ENCODE measurements at places on chromosomes 5 and 9.

GRCh38 chr9:83466877-83467276 lies 71.3 kb downstream of the FRMD3 start:
- no peak for DNase-seq

DNA sequence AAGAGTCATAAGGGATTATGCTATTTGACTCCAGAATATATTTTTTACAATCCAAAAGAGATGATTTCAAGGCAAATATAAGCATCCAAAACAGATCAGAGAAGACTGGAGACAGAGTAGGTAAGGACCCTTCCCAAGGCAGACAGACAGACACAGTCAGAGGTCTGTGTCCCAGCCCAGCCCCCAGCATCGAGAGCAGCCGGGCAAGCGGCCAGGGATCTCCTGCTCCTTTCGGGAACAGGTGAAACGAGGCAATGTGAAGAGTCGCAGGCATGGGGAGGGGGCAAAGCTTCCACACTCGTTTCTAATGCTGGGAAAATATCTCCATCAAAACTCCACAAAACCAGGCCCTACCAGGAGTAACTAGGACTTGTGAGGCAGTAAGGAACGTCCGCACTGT lies 5.8 kb downstream of the PAEP start:
- no peak for DNase-seq

DNA sequence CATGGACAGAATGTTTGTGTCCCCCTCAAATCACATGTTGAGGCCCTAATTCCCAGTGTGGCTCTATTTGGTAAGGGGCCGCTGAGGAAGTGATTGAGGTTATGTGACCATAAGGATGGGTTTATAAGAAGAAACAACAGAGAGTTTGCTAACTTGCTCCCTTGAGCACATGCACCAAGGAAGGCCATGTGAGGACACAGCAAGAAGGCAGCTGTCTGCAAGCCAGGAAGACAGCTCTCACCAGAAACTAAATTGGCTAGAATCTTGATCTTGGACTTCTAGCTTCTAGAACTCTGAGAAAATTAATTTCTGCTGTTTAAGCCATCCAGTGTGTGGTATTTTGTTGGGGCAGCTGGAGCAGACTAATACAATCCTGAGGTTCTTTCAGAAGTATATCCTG lies 35.2 kb upstream of the CDC42SE2 start:
- no peak for DNase-seq

DNA sequence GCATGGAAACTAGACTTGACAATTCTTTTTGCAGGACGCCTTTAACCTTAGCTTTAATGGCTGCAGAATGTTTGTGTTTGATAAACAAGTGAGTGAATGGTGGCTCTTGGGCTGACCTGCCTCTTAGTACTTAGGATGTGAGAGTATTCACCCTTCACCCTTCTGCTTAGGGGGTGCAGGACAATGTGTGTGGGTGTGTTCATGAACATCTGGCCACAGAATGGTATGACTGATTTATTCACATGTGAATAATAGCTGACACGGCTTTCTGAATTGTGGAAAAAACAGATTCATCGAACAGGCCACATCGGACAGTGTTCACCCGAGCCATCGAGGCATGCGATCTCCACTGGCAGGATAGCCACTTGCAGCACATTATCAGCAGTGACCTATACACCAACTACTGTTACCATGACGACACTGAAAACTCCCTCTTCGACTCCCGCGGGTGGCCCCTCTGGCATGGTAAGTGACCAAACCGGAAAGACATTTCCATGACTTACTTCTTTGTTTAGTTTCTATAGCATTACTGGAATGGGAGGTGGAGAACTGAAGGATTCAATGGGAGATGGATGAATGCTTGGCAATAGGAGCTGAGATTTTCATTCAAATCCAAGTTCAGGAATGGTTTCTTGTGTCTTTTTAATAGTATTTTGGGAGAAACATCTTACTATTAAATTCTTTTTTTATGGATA lies 193.6 kb downstream of the ZSWIM6 start:
- DNase-seq = no peak

DNA sequence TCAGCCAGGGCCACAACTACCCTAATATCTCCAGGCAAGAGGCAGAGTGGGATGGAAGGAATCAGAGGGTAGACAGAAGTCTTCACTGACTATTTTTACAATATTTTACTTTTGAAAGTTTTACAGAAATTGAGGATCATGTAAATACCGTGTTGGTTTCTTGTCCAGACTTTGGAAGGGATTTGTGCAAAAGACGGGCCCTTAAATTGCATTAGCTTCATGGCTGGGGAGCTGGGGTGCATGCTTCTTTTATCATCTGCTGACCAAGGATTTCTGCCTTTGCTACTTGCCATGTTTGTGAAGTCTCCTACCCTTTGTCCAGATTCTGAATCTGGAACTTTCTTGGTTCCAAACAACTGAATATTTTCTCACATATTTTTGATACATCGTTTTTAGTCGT lies 107.7 kb upstream of the GRIN3A start:
- no peak for DNase-seq

GRCh38 chr9:68894502-68894901 lies 119.4 kb downstream of the PRKACG start:
- DNase-seq = no peak

DNA sequence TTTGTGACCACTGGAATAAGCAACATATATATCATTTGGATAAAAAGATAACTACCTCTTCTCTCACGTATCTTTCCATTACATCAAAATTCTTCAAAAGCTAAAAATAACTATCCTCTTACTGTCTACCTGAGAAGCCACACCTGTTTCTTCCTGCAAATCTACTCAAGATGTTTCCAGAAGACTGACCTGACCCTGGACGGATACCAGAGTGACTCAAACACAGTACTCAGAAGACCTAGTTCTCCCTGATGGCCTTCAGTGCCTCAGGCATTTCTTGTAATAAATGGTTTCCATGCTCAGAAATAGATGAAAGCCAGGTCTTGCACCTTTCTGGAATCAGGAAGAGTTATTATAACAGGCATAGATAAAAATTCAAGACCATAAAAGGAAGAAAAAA lies 245.9 kb upstream of the PIK3R1 start:
- no peak for DNase-seq

DNA sequence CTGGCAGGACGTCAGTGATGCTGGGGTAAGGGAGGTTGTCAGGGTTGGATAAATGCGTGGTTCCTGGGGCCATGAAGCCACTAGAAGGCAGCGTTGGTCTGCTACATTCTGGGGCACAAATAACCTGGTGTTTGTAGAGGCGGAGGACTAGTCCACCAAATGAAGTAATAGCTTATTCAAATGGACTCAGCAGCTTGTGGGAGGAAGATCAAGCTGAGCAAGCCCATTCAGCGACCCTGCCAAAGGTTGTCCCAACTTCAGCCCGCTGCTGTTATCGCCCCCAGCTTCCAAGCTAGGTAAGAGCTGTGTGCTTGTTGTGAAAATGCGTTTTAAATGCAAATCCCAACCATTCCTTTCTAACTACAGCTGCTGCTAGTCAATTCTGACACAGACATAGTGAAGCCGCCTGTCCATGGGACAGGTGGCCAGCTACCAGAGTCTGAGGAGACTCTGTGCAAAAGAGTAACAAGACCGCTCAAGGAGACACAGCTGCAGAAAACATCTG lies 7.6 kb upstream of the FAM240B start:
- DNase-seq = no peak

- no peak for DNase-seq
Measured at GRCh38 chr5:137733006-137733405, 2.9 kb downstream of the KLHL3 start.

DNA sequence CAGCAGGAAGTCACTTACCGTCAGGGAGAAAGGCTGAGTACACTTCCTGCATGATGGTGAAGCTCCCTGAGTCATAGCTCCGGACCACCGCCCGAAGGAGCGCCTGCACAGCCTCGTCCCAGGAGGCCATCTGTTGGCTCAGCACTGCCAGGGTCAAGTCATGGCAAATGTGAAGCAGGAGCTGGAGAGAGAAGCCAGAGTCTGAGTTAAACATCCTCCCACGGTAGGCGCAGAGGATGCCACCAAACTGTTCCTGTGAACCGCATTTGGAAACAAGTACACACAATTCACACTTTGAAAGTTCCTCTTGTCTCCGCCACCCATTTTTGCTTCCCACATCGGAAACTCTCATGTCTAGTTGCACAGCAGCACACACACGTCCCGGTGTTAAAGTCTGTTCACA lies 33.9 kb downstream of the CNOT8 start:
- no peak for DNase-seq

DNA sequence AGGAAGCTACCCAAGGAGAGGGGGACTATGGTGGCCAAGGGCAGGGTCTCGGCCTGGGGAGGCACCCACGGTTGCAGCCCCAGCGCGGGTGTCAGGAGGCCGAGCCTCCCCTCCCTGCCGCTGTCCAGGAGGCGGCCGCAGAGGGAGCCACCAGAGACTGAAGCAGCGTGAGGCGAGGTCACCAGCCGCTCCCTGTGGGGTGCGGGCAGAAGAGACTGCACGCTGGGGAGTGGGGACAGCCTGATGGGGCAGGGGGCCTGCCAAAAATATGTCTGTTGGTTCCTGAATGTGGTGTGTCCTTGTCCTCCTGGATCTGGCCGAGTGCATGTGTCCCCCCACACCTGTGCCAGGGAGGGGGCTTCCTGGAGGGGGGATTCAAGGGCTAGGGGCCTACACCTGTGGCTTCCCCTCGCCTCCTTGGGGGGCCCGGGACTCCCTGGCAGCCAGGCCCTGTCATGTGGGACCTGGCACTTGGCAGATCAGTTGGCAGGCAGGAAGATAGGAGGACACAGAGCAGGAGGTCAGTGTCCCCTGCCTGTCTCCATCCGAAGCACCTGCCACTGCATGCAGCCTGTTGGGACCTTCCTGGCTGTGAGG lies 131.2 kb downstream of the DAB2IP start:
- DNase-seq = no peak

- DNase-seq = no peak
Measured at GRCh38 chr5:167582886-167583285, 708.6 kb upstream of the WWC1 start.

GRCh38 chr5:12652201-12652600 lies 748.0 kb upstream of the CTNND2 start:
- DNase-seq = no peak

- no peak for DNase-seq
Measured at GRCh38 chr5:75265731-75266130, 29.1 kb upstream of the ANKRD31 start.

DNA sequence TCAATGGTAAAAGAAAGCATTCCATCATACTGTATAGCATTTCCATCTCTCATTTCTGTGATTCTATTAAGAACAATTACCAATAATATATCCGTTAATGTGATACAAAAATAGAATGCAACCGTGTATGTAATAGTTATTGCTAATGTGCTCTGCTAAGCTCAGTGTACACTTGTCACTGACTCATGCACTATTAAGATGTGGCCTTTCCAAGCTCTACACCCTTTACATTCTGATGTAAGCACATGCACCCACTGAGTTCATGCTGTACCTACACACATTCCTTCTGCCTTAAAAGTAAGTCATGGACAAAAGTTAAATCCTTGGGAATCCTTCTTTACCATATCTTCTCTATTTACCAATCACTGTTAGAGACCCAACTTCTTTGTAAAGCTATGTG lies 319.1 kb downstream of the ZSWIM6 start:
- DNase-seq = no peak

- DNase-seq = no peak
Measured at GRCh38 chr5:61941637-61942036, 364.4 kb upstream of the KIF2A start.

DNA sequence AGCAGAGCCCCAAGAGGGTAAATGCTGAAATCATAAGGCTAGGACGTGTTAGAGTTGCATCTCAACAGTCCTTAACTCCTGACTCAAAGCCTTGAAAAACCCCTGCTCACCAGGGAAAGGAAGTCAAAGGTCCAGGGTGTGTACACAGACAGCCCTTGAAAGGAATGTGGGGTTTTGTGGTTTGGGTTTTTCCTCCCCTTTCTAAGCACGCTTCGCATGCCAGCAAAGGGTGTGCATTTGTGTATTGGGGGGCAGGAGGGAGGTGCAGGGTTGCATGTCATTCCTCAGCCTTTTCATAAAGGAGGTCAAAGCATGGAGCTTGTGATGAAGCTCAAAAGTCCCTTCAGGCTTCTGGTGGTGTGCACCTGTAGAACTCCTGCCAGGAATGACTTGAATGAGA lies 17.3 kb upstream of the XPA start:
- DNase-seq = no peak

- DNase-seq = no peak
Measured at GRCh38 chr9:32867026-32867425, 83.7 kb downstream of the TMEM215 start.

DNA sequence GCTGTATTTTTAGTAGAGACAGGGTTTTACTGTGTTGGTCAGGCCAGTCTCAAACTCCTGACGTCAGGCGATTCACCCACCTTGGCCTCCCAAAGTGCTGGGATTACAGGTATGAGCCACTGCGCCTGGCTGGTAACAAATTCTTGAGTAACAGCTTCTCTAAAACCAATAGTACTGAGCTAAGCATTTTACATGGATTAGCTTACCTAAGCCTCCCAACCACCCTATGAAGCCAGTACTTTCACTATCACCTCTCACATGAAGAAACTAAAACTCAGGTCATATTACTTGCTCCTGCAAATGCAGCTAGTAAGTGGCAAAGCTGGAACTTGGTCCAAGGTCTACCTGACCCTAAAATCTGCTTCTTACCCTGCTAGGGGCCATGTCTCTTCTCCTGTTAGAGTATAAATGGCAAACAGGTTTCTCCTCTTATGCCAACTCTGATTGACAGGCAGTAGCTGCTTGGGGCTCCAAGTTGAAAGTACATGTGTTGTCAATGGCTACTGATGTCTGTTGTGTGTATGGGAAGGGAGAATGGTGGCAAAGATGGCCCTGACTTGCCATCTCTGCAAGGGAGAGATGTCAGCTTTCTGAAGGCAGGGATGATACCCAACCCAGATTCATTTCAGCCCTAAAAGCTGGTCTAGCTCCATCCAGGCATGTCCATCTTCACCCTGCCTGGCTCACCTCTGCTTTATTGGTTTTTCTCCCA lies 4.0 kb downstream of the PHF19 start:
- DNase-seq = no peak

DNA sequence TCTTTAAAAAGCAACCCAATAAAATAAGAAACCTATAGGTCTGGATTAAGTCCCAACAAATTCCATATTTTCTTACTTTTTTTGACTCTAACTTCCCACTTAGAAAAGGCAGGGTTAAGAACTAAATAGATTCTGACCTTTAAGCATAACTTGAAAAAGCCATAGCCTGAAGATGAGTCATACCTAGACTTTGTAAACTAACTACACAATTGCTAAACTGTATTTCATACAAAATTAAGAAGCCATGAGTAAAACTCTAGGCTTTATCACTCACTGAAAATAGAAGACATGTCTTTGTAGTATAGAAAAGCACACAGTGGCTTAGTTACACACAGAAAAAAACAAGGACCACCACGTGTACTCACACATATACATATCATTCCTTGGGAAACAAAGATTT lies 51.5 kb downstream of the MLLT3 start:
- DNase-seq = no peak
